Stimulated activated CD8-positive, alpha-beta memory T cell treated with anti-CD3 and anti-CD28 coated beads, Interleukin-4, amount 100 ng/mL, for 1 hour (primary cell): ENCODE measurements at places on chromosomes 4 and X.

DNA sequence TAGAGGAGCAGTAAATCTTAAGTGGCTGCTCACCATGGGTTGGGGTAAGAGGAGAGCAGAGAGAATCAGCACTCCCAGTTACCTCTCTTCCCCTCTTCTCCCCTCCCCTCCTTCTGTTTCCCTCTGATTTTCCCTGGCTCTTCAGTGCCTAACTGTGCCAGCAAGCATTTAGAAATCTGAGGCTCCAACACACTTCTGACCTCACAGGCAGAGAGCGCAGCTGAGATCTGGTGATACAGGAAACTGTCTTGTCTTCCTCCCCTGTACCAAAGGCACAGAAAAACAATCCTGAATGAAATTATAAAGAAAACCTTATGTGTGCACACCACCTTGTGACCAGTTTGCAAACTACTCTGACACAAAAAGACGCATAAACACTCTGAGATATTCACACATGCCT lies 82.4 kb upstream of the SMIM10 start:
- DNase-seq, result no peak

- DNase-seq, result no peak
Observed at GRCh38 chr4:41332510-41333054, 75.9 kb downstream of the UCHL1 start.

- DNase-seq, result no peak
Observed at GRCh38 chr4:21768349-21769310, 179.9 kb downstream of the KCNIP4 start.

- no peak for DNase-seq
Observed at GRCh38 chr4:73248821-73249220, 9.8 kb downstream of the ANKRD17 start.

- no peak for DNase-seq
Observed at GRCh38 chr4:185950891-185951290, 118.1 kb upstream of the TLR3 start.

DNA sequence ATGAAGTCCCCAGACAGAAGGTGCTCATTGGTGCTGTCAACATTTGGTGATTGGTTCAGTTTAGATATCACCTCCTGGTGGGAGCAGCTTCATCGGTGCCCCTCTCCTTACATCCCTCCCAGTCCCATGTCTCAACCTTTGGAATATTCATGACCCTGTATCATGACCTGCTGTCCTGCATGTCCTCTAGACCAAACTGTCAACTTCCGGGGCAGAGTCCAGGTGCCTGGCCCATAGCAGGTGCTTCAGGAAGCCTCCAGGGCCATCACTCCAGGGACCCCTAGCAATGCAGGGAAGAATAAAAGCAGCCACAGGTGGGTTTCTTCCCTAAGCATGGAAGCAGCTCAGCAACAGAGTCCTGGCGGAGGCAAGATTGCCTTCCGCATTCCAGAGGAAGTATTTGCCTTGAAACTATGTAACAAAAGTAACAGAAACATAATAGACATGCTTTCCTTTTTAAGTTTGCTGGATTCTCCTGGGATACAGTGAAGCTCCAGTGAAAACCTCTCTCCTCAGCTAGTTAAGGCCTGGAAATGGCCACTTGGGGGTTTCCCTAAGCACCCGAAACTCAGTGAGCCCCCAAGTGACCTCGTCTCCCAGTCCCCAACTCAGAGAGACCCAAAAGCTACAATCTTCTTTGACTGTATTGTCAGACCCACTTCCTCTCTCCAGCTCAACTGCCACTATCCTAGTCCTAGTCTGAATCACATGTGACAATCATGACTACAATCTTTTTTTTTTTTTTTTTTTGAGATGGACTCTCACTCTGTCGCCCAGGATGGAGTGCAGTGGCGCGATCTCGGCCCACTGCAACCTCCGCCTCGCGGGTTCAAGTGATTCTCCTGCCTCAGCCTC lies 1.3 kb upstream of the ATP6AP1 start:
- no peak for DNase-seq

- no peak for DNase-seq
Observed at GRCh38 chr4:138275963-138276621, 33.9 kb upstream of the SLC7A11 start.

- no peak for DNase-seq
Observed at GRCh38 chr4:83875437-83875836, 339.5 kb downstream of the GPAT3 start.

DNA sequence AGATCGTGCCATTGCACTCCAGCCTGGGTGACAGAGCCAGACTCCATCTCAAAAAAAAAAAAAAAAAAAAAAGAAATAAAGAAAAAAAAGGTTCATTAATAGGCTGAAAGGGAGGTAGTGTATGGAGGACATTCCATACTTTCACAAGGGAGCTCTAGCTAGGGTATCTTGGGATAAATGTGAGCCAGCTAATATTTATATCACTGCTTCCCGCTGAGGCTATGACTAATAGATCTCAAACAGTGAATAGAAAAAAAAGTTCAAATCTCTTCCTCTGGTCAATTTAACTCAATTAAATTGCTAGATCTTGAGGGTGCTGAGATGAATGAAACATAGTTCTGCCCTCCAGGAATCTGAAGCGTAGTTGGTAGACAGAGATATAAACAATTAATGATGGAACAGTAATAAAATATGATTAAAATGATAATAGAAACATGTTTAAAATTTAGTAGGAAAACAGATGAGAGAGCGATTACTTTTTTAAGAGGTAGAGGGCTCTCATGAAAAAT lies 55.7 kb upstream of the SHISA3 start:
- no peak for DNase-seq

DNA sequence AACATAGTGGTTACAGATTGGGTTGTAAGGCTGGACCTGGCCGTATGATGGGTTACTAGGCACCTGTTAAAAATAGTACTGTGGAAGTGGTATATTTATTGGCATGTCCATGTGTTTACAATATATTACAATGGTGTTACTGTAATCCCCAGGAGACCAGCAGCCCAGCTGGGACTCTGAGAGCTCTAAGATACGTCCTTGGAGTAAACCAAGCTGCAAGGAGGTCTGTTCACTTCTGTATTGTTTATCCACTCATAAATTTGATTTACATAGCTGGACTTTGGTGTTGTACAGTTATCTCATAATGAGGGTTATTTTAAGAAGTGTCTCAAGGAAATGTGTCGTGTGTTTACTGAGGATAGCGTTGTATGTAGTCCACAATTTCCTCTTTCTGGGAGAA lies 93.8 kb downstream of the TBL1X start:
- no peak for DNase-seq

DNA sequence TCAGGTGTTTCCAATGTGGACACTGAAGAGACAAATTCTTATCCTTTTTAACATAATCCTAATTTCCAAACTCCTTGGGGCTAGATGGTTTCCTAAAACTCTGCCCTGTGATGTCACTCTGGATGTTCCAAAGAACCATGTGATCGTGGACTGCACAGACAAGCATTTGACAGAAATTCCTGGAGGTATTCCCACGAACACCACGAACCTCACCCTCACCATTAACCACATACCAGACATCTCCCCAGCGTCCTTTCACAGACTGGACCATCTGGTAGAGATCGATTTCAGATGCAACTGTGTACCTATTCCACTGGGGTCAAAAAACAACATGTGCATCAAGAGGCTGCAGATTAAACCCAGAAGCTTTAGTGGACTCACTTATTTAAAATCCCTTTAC lies 18.6 kb downstream of the TLR7 start:
- no peak for DNase-seq

DNA sequence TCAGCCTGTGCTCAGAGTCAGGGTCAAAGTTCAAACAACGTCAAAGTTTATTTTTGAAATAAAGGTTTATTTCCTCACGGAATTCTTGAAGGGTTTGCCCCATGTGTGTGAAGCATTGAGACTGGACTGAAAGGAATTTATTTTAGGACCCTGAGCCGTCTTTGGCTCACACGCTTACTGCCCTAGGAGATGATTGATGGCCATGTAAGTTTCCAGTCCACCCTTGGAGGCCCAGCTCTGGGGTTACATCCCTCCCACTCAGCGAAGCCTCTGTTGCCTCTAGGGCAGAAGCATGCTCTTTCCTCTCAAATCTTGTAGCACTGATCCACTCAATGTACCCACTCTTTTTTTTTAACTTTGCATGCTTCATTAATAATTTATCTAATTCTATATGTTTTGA lies 4.5 kb upstream of the NHSL2 start:
- DNase-seq, result no peak

GRCh38 chr4:76624931-76625715 lies 190.1 kb downstream of the SHROOM3 start:
- no peak for DNase-seq

- no peak for DNase-seq
Observed at GRCh38 chrX:327660-328126, 9.1 kb upstream of the GTPBP6 start.

DNA sequence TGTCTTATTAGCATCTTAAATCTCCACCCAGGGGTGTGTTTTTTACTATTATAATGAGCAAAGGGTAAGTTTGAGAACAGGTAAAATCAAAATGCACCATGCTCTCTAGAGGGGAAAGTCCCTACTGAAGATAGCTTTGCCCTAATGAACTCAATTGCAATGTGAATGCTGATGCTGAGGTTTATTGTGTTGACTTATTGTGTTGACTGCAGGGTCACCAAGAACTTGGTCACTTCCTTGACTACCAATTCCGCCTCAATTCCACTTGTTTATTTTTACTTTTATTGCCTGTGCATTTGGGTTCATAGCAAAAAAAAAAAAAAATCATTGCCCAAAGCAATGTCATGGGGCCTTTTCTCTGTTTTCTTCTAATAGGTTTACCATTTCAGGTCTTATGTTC lies 67.7 kb upstream of the SRD5A3 start:
- no peak for DNase-seq

DNA sequence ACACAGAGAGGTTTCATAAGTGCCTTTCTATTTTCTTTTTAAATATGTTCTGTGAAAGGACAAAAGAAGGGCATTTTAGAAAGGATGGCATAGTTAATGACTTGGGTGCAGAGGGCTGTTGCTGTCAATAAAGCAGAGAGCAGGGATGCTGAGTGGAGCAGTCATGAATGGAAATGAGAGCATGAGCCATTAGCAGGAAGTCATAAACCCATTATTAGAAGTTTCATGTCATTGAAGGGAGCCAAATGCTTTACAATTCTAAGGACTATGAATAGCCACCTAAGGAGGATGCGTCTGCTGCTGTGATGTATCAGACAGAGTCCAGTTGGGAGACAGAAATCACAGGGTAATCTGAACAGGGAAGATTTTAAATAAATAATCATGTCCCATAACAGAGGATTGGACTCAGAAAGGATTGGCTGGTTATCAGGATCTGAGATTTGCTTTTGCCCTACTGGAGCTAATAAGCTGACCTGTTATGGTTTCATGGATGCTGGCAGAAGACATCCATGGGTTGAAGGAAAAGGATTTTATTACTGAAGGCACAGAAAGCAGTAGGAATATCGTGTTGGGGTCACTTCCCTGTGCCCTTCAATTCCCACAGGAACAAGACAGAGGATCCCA lies 47.5 kb upstream of the WDR19 start:
- no peak for DNase-seq

- DNase-seq, result no peak
Observed at GRCh38 chrX:46404774-46405173, 140.4 kb downstream of the ZNF674 start.

- DNase-seq, result no peak
Observed at GRCh38 chr4:79030973-79031372, 91.7 kb upstream of the PAQR3 start.

- DNase-seq, result no peak
Observed at GRCh38 chr4:117957571-117957970, 76.7 kb upstream of the NDST3 start.

- DNase-seq, result no peak
Observed at GRCh38 chr4:175560604-175561003, 251.5 kb downstream of the GPM6A start.

- DNase-seq, result no peak
Observed at GRCh38 chr4:163087805-163088204, 78.9 kb downstream of the NAF1 start.

GRCh38 chrX:112687189-112687691 lies 7.5 kb upstream of the LHFPL1 start:
- no peak for DNase-seq

DNA sequence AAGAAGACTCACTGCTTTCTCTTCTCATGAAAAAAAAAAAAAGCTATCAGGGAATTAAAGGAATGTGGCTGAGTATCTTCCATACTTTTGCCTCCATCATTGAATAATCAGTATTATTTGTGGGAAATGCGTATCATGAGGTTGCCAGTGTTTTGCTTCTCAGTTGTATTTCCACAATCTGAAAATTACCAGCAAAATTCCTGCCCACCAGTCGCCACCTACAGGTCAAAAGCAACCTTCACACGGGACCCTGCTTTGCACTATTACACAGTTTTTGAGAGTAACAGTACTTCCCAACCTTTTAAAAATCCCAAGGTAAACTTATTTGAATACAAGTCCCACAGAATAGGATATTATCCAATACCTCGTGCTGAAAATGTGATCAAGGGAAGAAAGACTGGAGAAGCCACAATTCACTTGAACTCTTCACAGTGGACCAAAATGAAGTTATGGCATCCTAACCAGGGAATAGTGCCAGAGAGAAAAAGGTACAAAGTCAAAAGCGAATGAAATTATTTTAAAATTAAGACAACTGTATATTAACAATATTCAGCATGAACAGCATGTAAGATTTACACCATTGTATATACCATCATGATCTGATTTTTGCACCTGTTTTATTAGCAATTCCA lies 30.4 kb downstream of the PGRMC1 start:
- no peak for DNase-seq

GRCh38 chr4:130077275-130077674 lies 981.3 kb downstream of the C4orf33 start:
- no peak for DNase-seq

DNA sequence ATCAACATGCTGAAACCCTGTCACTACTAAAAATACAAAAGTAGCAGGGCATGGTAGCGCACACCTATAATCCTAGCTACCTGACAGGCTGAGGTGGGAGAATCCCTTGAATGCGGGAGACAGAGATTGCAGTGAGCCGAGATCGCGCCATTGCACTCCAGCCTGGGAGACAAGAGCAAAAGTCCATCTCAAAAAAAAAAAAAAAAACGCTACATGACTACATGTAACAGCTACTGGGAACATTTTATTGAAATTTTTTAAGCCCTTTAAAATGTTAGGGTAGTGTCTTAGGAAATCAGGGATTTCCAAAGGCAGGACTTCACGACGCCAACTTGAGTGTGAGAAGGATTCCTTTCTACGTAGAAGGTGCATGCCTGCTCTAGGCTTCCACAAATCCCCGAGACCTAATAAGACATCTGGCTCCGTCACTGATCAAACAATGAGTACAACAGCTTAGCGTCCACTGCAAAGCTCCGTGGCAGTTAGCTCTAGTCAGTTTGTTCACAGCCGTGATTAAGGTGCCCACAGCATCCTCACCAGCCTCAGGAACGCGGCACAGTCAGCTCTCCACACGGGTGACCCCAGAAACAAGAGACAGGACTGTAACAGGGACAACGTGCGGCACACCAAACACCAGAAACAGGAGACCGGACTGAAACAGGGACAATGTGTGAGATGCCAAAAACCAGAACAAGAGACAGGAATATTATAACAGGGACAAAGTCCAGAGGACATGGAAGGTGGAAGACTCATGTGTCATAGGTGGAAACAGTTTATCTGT lies 33.7 kb downstream of the DHRSX start:
- no peak for DNase-seq
